Activated CD4-positive, alpha-beta T cell treated with anti-CD3 and anti-CD28 coated beads for 1 hour (primary cell): ENCODE measurements at places on chromosomes 7 and 10.

GRCh38 chr7:78496096-78496630 lies 697.6 kb downstream of the PHTF2 start:
- no peak for DNase-seq

DNA sequence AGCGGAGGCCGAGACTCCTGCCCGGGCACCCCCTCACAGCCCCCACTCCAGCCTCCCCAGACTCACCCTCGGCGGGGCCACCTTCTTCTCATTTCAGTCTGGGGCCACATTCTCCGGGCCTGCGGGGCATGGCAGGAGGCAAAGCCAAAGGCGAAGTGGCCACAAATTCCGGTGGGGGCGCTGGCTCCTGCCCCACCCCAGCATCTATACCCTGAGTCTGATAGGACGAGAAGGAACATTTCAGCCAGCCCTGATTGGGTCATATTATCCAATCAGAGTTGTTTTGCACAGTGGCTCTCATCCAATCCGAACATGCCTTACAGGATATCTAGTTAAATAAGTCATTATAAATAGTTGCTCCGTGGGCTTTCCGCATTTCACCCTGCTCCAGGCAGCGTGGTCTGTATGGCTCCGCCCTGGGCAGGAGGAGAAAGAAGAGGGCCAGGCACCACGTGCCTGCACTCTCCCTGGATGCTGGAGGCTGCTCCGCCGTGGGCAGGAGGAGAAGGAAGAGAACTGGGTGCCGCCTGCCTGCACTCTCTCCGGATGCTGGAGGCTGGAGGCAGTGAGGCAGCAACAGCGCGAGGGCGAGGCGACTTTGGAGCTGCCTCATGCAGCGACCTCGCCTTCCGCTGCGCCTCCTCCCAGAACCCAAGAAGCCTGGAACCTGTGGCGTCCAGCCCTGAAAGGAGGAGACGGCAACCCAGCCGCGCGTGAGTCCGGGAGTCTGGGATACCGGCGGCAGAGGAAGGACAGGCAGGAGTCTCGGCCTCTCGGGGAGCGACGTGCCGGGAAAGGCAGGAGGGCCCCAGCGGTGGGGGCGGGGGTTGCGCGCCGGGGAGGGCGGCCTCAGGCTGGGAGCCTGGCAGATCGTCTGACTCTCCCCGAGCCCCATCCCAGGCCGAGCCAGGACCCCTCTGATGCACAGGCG lies 162.9 kb downstream of the ZNF33B start:
- DNase-seq: no peak

GRCh38 chr7:48274662-48275061 lies 103.4 kb downstream of the ABCA13 start:
- DNase-seq: no peak

- DNase-seq: no peak
Observed at GRCh38 chr10:105274556-105275070, 633.5 kb downstream of the SORCS3 start.

DNA sequence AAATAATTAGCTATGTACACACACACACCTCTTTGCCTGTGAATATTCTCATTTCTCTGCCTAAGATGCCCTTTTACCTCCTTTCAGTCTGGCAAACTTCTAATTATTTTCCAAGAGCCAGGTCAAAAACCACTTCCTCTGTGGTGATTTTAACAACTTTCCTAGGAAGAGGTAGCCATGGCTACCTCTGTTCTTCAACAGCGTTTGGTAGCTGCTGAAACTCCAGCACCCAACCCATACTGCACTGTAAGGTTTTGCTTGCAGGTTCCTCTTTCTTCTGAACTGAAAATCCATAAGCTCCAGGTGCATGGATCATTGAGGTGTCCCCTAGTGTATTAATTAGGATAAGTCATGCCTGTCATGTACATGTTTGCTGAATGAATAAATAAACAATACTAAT lies 25.6 kb downstream of the NRCAM start:
- no peak for DNase-seq

DNA sequence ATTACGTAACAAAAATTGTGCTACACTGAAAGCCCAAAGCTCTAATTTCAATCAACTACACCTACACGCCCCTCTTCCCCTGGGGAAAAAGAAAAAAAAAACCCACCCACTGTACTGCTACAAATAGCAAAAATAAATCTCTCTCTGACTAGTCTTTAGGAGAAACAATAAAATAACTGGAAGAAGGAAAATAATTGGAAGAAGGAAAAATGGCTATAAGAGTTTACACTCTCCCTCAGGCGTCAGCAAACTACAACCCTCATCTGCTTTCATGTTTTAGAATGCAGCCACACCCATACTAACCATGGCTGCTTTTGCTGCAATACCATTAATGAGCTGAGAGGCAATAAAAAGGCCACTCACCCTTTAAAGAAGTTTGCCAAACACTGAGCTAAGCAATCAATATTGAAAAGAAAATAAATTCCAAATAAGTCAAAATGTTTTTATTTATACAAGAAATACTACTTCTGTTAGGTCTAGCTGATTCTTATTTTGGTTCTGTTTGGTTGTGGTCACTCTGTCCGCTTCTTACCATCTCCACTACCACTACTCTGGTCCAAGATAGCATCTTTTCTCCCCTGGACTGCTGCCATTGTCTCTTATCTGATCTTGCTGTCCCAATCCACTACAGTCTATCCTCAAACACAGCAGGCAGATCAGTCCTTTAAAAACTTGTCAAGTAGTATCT lies 3.8 kb downstream of the MINDY3 start:
- no peak for DNase-seq

DNA sequence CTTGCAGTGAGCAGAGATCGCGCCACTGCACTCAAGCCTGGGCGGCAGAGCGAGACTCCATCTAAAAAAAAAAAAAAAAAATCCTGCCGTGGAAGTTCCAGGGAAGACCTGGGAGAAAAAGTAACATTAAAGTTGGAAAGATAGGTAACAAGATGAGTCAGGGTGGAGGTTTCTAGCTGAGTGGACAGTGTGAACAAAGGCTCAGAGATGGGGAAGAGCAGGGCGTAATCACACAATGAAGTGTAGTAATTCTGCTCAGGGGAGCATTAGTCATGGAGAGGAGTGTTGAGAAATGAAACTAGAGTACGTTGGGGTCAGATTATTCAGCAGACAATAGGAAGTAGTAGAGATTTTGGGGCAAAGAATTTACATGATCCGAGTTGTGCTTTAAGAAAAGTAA lies 21.6 kb upstream of the WASL start:
- no peak for DNase-seq

DNA sequence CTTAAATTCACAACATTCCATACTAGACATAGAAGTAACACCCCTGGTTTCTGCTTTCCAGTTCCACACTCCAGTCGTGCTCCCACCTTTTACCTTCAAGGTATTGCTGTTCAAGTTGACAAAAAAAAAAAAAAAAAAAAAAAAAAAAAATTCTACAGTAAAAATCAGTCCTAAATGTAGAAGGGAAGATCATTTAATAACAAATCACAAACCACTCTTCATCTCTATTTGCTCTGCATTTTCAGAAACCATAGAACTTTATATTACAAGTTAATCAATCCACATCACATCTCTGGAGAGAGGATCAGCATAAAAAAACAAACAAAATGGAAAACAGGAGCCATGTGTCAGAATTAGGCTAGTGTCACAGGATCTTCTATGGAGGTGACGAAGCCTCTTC lies 206.3 kb upstream of the KLF14 start:
- DNase-seq: no peak

- DNase-seq: no peak
Observed at GRCh38 chr7:128171342-128171918, 69.6 kb upstream of the LEP start.

GRCh38 chr7:82443036-82443546 lies 486 bp downstream of the CACNA2D1 start:
- no peak for DNase-seq

- DNase-seq: no peak
Observed at GRCh38 chr7:113083816-113084495, 2.7 kb downstream of the GPR85 start.

GRCh38 chr10:12195281-12195602 lies 449 bp downstream of the NUDT5 start:
- no peak for DNase-seq

DNA sequence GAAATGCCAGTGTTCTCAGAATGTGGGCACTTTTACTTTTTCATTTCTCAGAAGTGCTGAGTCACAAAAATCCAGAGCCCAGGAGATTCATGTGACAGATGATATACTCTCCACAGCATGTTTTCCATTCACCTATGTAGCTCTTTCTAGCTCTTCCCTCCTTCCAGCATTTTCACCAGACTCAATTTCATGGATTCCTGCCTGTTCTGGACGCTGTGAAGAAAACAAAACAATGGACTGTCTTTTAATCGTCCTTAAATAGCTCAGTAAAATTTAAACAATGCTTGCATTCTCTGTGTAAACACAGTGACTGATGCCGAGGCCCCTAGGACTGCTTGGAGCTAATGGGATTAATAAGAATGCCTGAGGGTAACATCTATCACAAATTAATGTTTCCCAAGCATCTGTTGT lies 25.5 kb downstream of the ZNF713 start:
- DNase-seq: no peak

DNA sequence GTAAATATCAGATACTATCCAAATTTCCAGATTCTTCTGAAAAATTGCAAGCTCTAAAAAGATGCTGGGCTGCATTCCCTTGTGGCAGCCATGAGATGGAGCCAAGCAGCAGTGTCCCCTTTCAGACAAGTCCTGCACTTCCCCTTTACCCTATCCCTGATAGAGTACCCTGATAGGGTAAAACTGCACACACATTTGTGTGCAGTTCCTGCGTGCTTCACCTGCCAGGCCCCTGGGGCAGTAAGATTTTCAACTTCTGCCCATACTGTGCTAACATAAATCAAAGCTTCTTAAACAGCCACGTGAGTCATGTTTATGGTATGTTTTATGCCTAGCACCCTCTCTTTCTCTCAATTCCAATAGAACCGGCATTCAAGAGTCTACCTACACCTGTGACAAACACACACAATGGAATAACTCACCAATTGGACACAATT lies 52.2 kb downstream of the IFIT5 start:
- DNase-seq: no peak

DNA sequence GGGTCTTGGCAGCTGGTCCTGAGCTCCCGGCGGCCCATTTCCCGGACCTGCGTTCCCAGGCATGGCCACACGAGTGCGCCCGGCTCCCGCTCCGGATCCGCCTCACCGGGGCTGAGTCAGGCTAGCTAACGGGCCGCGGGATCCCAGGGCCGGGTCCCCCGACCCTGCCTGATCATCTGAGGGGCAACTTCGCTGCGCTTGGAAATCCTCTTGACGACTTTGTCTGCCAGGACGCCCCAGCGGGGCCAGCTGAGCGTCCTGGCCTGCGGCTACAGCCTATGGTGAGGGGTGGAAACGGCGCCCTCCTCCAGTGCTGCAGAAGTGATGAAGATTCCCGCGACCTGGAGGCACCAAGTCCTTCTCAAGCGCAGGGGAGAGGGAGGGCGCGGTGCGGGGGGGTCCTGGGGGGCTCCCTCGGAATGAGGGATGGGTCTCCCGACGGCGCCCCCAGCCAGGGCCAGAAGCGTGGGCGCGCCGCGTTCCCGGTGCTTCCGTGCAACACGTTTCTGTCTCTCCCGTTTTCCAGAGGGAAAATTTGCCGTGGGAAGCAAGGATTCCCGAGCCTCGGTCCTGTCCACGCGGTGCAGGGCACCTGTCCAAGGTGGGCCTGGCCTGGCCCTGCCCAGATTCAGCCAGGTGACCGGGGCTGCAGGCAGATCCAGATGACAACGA lies 212.4 kb downstream of the CCSER2 start:
- DNase-seq: peak; percentile 58

DNA sequence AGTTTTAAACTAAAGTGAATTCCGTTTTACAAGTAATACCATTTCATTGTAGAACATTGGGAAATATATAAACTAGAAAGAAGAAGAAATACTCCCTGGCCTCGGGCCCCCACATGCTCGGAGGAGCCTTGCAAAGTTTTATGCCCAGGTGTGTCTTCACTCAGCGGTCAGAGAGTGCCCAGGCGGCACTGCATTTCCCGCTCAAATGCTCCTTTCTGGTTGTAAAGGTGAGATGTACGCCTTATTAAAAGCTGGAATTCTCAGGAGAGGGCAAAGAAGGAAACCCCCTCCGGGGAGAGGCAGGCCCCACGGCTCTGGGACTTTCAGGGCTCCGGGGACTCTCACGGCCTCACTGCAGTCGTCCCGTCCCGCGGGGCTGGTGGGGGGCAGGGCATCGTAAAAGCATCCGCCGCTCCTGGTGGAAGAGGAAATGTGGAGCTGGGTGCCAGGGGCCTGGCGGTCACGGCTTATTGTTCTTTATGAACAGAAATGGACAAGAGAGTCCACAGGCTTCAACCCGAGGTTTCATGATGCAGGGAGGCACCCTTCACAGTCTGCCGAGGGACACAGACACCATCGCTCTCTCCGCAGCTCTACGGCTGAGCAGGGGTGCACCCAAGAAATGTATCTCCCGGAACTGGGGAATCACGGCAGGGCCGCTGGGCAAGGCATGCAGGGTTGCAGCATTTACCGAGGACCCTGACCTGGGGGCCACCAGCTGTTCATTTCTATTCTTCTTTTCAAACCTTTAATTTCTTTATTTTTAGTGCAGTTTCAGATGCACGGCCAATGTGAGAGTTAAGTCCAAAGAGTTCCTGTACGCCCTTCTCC lies 47.7 kb upstream of the INPP5A start:
- no peak for DNase-seq

DNA sequence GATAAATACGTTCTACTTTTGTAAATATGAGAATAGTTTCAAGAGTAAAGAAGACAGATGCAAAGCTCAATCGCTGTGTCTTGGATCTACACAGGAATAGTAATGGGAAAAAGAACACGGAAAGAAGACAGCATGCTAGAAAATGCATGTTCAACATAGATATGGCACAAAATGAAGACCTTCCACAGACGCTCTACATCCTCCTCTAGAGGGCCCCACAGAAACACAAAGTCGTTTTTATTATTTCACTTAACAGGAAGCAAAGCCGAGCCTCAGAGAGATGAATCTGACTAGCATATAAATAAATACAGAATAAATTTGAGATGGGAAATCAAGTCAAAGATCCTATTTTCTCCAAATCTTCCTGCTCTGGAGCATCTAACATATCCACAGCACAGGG lies 292.6 kb downstream of the PARD3 start:
- no peak for DNase-seq

- DNase-seq: no peak
Observed at GRCh38 chr7:44175730-44176129, 13.5 kb downstream of the GCK start.

GRCh38 chr10:28777911-28778310 lies 100.6 kb downstream of the BAMBI start:
- DNase-seq: no peak

- no peak for DNase-seq
Observed at GRCh38 chr10:117501460-117502035, 41.0 kb upstream of the EMX2 start.

DNA sequence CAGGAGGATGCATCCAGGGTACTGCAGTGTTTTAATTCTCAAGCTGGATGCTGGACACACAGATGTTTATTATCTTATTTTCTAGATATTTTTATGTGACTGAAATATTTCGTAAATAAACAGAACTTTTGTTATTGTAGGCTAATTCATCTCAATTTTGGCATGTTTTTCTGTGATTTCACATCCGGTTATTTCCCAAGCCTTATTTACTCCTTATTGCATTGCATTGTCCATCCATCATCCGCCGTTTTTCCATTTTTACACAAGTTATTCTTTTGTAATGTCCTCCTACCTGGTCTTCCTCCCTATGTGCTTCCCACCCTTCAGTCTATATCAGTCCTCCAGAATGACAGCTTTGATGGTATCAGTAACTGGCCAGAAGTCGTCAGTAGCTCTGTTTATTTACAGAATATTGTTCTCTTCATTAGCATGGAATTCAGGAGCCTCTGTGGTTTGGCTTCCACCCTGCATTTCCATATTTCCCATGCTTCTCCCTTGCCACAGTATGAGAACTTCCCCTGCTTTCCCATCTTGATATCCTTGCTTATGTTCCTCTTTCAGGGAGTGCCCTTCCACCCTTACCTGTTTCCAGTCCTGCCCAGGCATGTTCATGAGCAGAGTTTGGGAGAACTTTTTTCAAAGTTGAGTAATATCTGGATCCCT lies 16.1 kb downstream of the GNAI1 start:
- DNase-seq: no peak
